ENCODE measurements at places on chromosomes 13 and 19. TPM values are rescaled to one million over a fixed set of nuclear protein-coding genes. Genes with fewer than 3 reads are reported as not detected.

Gene ZNF765
- polyA plus RNA-seq, result 2.5 TPM

Gene ILF3
- polyA plus RNA-seq, result 186 TPM

Gene ZFP14
- polyA plus RNA-seq, result 0.59 TPM

Gene TNFSF11
- polyA plus RNA-seq, result not detected

Gene PGLYRP2
- 0.19 TPM for polyA plus RNA-seq

Gene SLC25A15
- 7.1 TPM for polyA plus RNA-seq

Gene WASF3
- polyA plus RNA-seq, result 16.5 TPM

Gene RYR1
- polyA plus RNA-seq, result under 0.01 TPM

Gene SLC1A6
- polyA plus RNA-seq, result not detected

Gene PLVAP
- polyA plus RNA-seq, result 19.9 TPM

Gene KIR2DL3
- polyA plus RNA-seq, result not detected

Gene ZNF726
- polyA plus RNA-seq, result 3.8 TPM

Gene HSD17B14
- polyA plus RNA-seq, result 46.3 TPM

Gene CFAP97D2
- not detected for polyA plus RNA-seq

Gene SIGLEC12
- polyA plus RNA-seq, result not detected

Gene ADGRE2
- not detected for polyA plus RNA-seq

Gene CLEC11A
- 30.1 TPM for polyA plus RNA-seq

Gene APOC4
- polyA plus RNA-seq, result not detected

Gene KLK14
- polyA plus RNA-seq, result 0.12 TPM

Gene PRKCG
- polyA plus RNA-seq, result 0.07 TPM

Gene DIAPH3
- 9.4 TPM for polyA plus RNA-seq

Gene MAG
- polyA plus RNA-seq, result not detected

Gene PSG7
- polyA plus RNA-seq, result not detected

Gene ARL11
- polyA plus RNA-seq, result 0.06 TPM

Gene NKPD1
- polyA plus RNA-seq, result 0.05 TPM

Gene ATP4A
- not detected for polyA plus RNA-seq

Gene COMP
- not detected for polyA plus RNA-seq

Gene GDF15
- polyA plus RNA-seq, result 206 TPM

Gene B3GLCT
- polyA plus RNA-seq, result 4.5 TPM

Gene ZSCAN4
- polyA plus RNA-seq, result not detected

Gene KLHL1
- not detected for polyA plus RNA-seq

Gene NMRK2
- not detected for polyA plus RNA-seq

Gene DACH1
- polyA plus RNA-seq, result 8.3 TPM

Gene XRCC1
- polyA plus RNA-seq, result 24.2 TPM

Gene CEBPA
- polyA plus RNA-seq, result 0.06 TPM
